ENCODE measurements at places on chromosomes 1 and 21. TPM values are rescaled to one million over a fixed set of nuclear protein-coding genes. Genes with fewer than 3 reads are reported as not detected.

DNA sequence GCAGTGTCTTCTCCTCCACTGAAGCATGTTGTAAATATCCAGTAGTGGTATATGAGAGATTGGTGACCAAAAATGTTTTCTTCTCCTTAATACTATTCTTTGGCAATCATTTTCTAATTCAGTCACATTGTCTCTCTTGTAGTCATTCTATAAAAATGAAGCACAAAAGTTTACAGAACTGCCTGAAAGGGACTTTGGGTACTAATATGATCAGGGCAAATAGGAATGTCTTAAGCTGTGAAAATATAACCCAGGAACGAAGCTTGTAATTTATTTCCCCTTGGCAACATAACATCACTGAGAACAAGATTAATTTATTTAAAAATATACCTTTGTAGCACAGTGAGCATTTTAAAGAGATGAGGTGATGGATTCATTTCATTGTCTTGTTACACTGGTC, 4.9 kb downstream of the B3GALT2 start:
- no peaks in the 10 kb centered on the region for H3K27me3 ChIP-seq
- H3K36me3 ChIP-seq, result no peaks in the 10 kb centered on the region
- H3K4me1 ChIP-seq, result peaks cover 3% of the 10 kb centered on the region
- peak overlapping the region; percentile 28 for H3K27ac ChIP-seq

- no peak overlapping the region for H3K27ac ChIP-seq
- no peaks in the 10 kb centered on the region for H3K27me3 ChIP-seq
- H3K36me3 ChIP-seq, result no peaks in the 10 kb centered on the region
- DNase-seq, result no peak
- no peak overlapping the region for H3K4me3 ChIP-seq
Measured at GRCh38 chr1:103142461-103142860, 34.1 kb upstream of the COL11A1 start.

DNA sequence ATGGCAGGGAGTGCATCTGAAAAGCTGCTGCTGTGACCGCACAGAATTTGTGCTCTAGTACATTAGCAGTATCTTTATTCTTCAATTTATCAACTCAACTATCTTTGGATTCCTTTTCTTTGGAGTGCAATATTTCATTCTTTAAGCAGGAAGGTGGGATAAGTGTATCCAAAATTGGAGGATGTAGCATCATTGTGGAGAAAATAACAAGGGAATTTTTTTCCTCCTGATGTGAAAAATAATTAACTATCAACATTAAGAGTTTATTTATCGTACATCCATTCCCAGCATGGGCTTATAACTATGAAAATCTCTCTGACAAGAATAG, 25.5 kb downstream of the MAP3K7CL start:
- peak overlapping the region; percentile 32 for H3K4me3 ChIP-seq
- H3K27me3 ChIP-seq, result no peaks in the 10 kb centered on the region
- no peak for DNase-seq
- peak overlapping the region; percentile 61 for H3K27ac ChIP-seq
- peaks cover 2% of the 10 kb centered on the region for H3K4me1 ChIP-seq

The LPAR3 gene
- total RNA-seq, result 0.33 TPM

The TCHHL1 gene
- not detected for total RNA-seq

DNA sequence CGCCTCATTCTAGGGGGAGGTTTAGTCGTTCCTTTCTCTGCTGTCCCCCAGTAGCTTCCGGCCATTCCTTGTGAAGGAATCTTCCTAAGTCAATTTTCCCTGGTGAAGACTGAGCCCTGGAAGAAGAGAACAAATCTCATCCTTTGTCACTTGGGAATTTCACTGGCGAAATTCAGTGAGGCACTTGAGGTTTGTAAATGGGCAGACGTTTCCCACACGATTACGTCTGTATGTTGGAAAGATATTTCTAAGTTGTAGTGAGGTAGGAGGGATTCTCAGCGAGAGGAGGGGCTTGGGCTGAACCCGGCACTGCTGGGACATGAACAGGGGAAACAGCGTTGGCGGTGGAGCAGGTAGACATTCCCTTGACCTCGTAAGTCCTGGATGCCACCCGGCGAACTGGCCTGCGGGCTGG, 47.2 kb downstream of the GALNT2 start:
- H3K27me3 ChIP-seq, result no peaks in the 10 kb centered on the region
- no peak overlapping the region for H3K27ac ChIP-seq
- peaks cover 4% of the 10 kb centered on the region for H3K4me1 ChIP-seq
- H3K36me3 ChIP-seq, result peaks cover 1% of the 10 kb centered on the region
- no peak for DNase-seq
- no peak overlapping the region for H3K4me3 ChIP-seq

DNA sequence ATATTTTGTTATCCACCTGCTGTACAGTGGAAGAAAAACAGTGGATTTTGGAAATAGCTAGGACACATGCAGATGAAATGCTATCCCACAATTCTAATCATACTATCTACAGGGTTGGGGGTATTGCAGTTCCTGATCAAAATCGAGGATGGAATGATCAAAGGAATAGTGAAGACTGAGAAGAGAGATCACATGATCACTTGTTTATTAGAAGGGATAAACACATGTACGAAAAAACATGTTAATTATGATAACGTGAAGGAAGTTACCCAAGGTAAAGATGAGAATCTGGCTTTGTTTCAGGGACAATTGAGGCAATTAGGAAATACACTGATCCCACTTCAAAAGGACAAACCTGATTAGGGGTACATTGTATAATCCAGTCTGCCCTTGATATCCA, 8.8 kb upstream of the NENF start:
- H3K4me1 ChIP-seq, result no peaks in the 10 kb centered on the region
- H3K27ac ChIP-seq, result no peak overlapping the region
- H3K36me3 ChIP-seq, result no peaks in the 10 kb centered on the region
- H3K27me3 ChIP-seq, result no peaks in the 10 kb centered on the region
- DNase-seq, result no peak

The FCER1G gene
- total RNA-seq, result 64.3 TPM

DNA sequence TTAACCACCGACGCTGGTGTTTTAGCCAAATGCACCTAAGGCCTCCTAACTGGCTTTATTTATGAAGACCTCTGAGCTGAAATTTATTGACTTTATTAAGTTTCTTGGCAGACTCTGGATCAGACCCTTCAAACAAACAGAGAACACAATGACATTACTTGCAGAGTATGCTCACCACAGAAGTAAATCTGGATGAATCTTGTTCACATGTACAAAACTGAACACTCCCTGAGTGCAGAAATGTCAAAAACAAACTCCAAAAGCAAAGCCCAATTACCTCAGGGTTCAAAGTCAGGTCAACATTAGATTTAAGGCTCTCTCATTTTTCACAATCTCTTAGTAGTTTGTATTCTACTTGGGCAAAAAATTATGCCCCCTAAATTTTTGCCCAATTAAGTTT, 218.6 kb downstream of the SLC45A1 start:
- no peaks in the 10 kb centered on the region for H3K27me3 ChIP-seq
- H3K27ac ChIP-seq, result no peak overlapping the region
- H3K36me3 ChIP-seq, result no peaks in the 10 kb centered on the region
- H3K4me1 ChIP-seq, result no peaks in the 10 kb centered on the region
- no peak for DNase-seq
- no peak overlapping the region for H3K4me3 ChIP-seq

The FLAD1 gene
- 17.6 TPM for total RNA-seq

GRCh38 chr1:84479998-84480397, 932 bp downstream of the RPF1 start:
- H3K27ac ChIP-seq, result no peak overlapping the region
- H3K36me3 ChIP-seq, result no peaks in the 10 kb centered on the region
- H3K4me3 ChIP-seq, result peak overlapping the region; percentile 90
- H3K4me1 ChIP-seq, result no peaks in the 10 kb centered on the region
- no peak for DNase-seq
- H3K27me3 ChIP-seq, result no peaks in the 10 kb centered on the region

The SERINC2 gene
- 2.5 TPM for total RNA-seq

DNA sequence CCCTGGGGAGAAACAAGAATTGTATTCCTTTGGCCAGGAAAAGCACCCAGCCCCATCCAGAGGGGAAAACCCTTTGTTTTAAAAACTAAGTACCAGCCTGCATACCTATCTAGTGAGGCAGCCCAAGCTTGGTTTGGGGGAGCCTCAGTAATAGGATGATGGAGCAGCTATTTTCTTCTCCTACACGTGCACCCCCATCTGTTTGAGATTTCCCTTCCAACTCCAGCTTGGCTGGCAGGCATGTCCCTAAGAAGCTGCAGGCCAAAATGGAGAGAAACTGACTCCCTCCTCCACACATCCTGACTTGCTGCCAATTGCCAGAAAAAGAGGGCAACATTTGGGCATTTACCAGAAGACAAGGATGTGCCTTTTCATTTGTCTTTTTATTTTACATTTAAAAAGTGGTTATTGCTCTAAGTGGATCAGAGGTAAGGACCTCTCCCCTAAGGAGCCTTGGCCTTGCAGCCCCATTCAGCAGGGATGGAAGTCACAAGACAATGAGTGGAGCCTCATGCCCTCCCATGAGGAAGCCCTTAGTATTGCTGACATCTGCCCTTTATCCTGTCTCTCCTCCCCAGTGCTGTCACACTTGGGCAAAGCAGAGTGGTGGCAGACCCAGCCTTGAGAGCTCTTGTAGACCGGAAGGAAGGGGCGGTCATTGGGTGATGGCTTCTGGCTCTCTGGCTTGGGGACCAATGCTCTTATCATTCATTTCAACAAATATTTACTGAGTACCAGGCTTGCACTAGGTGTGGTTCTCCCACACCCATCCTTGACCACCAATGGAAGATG, 8.6 kb downstream of the FNDC5 start:
- H3K27ac ChIP-seq, result no peak overlapping the region
- H3K36me3 ChIP-seq, result no peaks in the 10 kb centered on the region
- DNase-seq, result peak; percentile 52
- H3K4me1 ChIP-seq, result peaks cover 6% of the 10 kb centered on the region
- H3K4me3 ChIP-seq, result no peak overlapping the region

DNA sequence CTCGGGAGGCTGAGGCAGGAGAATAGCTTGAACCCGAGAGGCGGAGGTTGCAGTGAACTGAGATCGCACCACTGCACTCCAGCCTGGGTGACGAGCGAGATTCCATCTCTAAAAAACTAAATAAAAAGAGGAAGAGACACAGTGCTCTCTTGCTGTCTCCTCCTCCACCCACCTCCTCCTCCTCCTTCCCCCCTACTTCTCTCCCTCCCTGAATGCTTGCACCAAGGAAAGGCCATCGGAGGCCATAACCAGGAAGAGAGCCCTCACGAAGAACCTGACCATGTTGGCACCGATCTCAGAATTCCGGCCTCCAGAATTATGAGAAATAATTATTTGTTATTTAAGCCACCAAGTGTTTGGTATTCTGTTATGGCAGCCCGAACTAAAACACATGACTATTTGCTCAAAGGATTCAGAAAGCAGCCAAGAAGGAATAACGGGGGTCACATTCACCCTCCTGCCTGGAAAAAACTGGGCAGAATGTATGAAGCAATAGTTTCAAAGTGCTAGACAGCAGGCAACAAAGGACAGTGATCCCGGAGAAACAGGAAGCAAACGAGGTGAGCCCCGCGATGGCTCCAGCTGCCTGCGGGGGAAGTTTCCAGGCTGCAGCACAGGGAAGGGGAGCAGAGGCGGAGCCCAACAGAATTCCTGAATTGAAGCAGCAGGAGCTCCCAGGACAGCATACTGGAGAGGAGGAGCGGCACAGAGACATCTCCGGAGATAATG, 35.8 kb downstream of the LDLRAD1 start:
- H3K4me3 ChIP-seq, result peak overlapping the region; percentile 17
- H3K27ac ChIP-seq, result no peak overlapping the region
- peak; percentile 62 for DNase-seq

DNA sequence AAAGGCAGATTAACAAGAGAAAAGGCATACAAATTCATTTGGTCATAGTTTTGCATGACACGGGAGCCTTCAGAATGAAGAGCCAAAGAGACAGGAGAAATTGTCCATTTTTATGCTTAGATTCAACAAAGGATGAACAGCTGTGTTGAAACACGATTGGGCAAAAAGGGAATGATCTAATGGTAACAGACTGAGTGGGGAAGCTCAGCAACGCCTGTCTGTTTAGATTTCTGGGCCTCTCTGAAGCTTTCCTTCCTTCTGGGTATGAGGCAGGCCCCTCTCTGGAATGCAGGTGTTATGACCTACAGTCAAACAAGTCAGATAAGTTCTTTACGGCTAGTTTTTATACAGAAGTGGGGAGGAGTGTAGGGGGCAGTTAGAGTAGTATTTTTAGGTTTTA, 154.6 kb downstream of the RGS7 start:
- H3K36me3 ChIP-seq, result no peaks in the 10 kb centered on the region
- H3K27ac ChIP-seq, result no peak overlapping the region
- H3K27me3 ChIP-seq, result no peaks in the 10 kb centered on the region
- DNase-seq, result no peak
- no peak overlapping the region for H3K4me3 ChIP-seq

The PRDM16 gene
- total RNA-seq, result 61.9 TPM

DNA sequence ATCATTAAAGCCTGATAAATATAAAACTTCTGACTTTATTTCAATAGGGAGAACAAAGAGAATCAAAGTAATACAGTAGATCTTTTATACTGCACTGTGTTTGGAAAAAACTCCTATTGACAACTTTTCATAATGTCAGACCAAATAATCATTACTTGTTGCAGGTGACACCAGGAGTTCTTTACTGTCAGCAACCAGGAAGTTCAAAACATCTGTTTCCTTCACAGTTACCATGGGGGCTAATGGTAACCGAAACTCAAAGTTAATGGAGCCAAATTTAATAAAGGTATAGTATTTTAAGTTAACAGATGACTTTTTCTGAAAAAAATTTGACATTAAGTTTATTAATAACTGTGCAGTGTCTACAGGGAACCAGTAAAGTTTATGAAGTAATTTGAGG, 10.6 kb downstream of the EFCAB7 start:
- no peaks in the 10 kb centered on the region for H3K27me3 ChIP-seq
- no peaks in the 10 kb centered on the region for H3K36me3 ChIP-seq
- H3K27ac ChIP-seq, result no peak overlapping the region
- no peak overlapping the region for H3K4me3 ChIP-seq
- H3K4me1 ChIP-seq, result no peaks in the 10 kb centered on the region
- no peak for DNase-seq

The REN gene
- total RNA-seq, result not detected

- DNase-seq, result no peak
- H3K4me3 ChIP-seq, result no peak overlapping the region
- H3K27me3 ChIP-seq, result no peaks in the 10 kb centered on the region
Measured at GRCh38 chr1:65395887-65396612, 24.4 kb upstream of the LEPR start.

GRCh38 chr1:187790724-187791123, 962.0 kb downstream of the PLA2G4A start:
- DNase-seq, result no peak
- H3K27me3 ChIP-seq, result no peaks in the 10 kb centered on the region
- no peak overlapping the region for H3K4me3 ChIP-seq

The COL8A2 gene
- total RNA-seq, result 37.5 TPM

GRCh38 chr21:40753756-40754155, 93.2 kb downstream of the DSCAM start:
- H3K27ac ChIP-seq, result peak overlapping the region; percentile 23
- no peak overlapping the region for H3K4me3 ChIP-seq
- no peaks in the 10 kb centered on the region for H3K4me1 ChIP-seq
- H3K27me3 ChIP-seq, result no peaks in the 10 kb centered on the region
- H3K36me3 ChIP-seq, result no peaks in the 10 kb centered on the region
- no peak for DNase-seq

GRCh38 chr1:226586650-226587422, 38.3 kb downstream of the STUM start:
- H3K36me3 ChIP-seq, result no peaks in the 10 kb centered on the region
- no peak overlapping the region for H3K4me3 ChIP-seq
- H3K27ac ChIP-seq, result no peak overlapping the region
